ENCODE measurements at places on chromosomes 2 and 18.

DNA sequence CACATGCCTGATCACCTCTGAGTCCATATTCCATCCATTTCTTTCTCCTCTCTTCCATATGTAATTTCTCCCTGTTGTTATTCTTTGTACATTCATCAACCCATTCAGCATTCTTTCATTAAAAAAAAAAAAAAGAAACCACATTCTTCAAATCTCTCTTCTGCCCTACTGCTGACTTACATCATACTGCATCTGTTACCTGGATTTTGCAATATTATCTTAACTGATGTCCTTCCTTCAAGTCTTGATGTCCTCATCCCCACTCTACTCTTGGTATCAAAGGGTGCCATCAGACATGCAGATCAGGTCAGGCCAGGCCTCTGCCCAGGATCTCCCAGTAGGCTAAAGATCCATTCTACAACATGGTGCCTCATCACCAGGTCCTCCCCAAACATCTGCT lies 90.6 kb downstream of the SGPP2 start:
- no peak for DNase-seq

DNA sequence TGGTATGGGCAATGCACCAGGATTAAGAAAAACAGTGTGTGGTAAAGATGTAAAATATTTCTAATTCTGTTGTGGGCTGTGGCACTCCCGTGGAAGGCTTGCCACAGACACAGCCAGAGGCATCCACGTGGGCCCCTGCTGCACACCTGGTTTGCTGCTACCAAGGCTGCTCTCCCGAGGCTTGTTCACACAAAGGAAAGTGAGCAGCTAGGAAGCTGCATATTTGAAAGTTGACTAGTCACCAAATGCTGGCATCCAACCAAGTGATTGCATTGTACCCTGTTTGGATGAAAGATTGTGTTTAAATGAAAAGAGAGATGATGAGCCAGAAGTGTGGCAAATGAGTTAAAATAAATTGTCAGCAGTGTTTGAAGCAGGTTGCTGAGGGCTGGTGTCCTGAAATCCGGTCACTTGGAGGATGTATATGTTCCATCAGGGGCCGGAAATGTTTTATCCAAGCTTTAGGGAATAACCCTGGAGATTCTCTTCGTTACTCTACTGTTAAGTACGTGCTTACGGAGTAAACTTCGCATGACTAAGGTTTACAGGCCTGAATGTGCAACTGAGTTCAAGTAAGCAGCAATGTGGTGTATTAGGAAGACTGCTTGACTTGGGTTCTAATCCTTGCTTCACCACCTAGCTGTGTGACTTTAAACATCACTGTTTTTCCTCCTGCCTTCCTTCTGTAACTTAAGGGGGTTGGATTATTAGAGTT lies 86.1 kb downstream of the MSH2 start:
- peak; percentile 71 for DNase-seq

GRCh38 chr2:241574911-241575623 lies 16.5 kb downstream of the BOK start:
- no peak for DNase-seq

- DNase-seq = no peak
These were observed 34.9 kb downstream of the FEZ2 start for GRCh38 chr2:36562973-36563532.

- no peak for DNase-seq
These were observed 146.6 kb downstream of the ZNF516 start for GRCh38 chr18:76348267-76349066.
